Cortex of kidney (tissue), 1 donor: ENCODE measurements at places on chromosomes 4 and X.

- DNase-seq: no peak
Measured at GRCh38 chr4:2332201-2332975, 70.5 kb upstream of the MXD4 start.

DNA sequence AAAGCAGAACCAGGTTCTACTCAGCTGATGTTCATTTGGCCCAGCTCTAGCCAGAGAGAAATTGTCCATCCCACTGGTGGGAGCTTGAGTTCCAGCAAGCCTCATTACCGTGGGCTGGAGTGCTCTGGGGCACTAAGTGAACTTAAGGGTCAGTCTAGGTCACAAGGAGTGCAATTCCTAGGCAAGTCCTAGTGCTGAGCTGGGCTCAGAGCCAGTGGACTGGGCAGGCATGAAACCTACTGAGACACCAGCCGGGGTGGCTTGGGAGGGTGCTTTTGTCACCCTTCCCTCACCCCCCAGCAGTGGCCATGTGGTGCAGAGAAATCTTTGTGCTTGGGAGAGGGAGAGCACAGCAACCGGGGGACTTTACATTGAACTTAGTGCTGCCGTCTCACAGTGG lies 39.4 kb downstream of the GSX2 start:
- no peak for DNase-seq

DNA sequence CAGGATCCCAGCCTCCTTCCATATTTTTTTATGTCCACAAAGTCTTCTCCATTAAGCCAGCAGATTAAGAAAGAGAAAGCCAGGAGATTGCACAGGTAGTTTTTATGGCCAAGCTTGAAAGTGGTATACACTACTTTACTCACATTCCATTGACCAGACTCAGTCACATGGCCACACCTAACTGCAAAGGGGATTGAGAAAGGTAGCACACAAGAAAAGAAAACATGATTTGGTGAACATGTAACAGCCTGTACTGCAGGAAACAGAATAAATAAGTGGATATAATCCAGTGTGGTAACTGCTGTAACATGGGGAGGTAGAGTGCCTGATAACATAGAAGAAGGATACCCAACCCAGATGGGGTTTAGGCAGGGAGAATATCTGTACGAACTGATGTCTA lies 43.9 kb downstream of the HOPX start:
- DNase-seq: no peak

- DNase-seq: no peak
Measured at GRCh38 chr4:48654015-48654664, 125.9 kb downstream of the FRYL start.

- no peak for DNase-seq
Measured at GRCh38 chrX:30690330-30690729, 37.1 kb downstream of the GK start.

DNA sequence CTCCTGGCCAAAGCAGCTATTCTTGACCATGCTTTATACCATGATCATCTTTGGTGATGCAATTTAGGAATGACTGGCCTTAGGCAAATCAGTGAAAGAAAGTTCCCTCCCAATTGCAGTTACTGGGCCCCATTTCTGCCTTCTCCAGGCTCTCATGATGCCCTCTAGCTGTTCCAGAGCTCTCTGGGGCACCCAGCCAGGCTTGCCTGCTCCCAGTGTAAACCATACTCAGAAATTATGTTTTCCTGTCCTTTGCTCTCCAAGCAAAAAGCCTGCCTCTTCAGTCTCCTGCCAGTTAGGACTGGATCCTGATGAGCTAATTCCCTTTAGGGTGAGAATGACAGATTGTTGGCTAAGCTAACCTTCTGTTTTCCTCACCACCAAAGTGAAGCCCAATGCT lies 85.3 kb upstream of the RBPJ start:
- no peak for DNase-seq

DNA sequence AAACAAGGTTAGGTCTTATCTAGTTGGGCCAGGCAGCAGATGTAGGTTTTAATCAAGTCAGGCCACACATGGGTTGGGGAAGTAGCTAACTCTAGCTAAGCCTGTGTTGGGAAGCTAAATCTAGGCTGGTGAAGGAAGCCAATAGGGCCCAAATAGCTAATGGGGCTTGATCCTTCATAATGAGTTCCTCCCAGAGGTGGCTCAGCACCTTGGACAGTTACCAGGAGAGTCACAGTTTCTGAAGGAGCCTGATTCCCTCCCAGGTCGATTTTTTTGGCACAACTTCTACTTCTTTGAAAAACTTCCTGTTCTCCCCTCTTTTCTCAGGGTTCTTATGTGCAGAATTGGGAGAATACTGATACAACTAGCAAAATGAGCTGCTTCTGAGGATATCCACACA lies 242.5 kb upstream of the PRPS2 start:
- no peak for DNase-seq

GRCh38 chr4:90183254-90183653 lies 56.1 kb downstream of the CCSER1 start:
- DNase-seq: no peak

DNA sequence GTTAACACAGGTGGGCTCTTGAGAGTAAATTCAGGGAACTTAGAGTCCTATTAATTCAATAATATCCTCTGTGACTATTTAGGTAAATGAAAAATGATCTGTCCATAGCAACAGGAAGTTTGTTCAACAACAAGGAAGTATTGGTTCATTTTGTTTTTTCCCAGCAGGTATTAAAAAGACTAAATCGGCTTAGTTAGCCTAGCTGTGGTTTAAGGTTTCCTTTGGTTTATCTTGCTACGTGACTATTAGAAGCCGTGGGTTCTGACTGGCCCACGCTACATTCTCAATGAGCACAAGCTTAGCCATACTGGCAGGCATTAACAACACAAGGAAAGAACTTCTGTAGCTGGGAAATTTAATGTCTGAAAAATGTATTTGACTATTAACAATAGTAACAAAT lies 168.8 kb upstream of the HS3ST1 start:
- DNase-seq: no peak

DNA sequence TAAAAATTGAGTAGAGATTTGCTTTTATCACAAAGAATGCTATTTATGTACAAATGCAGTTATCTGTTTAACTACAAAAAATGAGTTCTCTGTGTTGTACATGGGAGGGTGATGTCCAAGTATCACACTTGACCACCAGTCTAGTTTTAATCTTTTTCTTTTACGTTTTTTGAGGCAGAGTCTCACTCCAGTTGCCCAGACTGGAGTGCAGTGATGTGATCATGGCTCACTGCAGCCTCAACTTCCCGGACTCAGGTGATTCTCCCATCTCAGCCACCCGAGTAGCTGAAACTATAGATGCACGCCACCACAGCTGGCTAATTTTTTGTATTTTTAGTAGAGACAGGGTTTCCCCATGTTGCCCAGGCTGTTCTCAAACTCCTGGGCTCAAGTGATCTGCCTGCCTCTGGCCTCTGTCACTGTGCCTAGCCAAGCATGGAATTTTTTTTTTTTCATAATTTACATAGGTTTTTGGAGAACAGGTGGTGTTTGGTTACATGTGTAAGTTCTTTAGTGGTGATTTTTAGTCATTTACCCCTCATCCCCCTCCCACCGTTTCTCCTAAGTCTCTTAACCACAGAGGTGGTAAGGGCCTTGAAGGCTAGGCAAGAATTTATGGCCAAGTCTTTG lies 47.9 kb upstream of the RPA4 start:
- DNase-seq: no peak

DNA sequence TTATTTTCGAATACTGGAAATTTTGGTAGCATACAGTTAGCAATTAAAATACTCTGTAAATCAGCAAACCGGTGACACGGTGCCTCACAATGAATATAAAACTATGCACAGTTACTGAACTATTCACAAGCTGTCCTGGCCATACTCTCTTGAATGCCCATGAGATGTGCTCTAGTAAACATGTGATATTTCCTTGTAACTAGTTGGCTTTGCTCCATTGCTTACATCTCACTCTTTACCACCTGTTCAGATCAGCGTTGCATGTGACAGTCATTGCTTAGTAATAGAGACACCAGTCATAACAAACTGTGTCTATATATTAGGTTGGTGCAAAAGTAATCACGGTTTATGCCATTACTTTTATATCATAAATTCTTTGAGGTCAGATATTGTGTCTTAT lies 897.9 kb upstream of the FTHL17 start:
- no peak for DNase-seq

DNA sequence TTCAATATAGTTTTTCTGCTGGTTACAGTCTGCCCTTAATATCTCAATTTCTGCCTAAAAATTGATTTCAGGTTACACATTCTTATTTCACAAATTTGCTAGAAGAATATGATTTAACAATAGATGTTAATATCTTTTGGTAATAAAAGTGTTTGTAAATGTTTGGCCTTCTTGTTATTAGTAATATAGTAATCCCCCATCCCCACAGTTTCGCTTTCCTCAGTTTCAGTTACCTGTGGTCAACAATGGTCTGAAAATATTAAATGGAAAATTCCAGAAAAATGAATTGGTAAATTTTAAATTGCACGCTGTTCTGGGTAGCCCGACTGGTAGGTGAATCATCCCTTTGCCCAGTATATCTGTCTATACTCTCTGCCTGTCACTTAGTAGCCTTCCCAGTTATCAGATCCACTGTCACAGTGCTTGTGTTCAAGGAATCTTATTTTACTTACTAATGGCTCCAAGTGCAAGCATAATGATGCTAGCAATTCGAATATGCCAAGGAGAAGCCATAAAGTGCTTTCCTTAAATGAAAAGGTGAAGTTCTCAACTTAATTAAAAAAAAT lies 3.5 kb upstream of the BMP2K start:
- DNase-seq: no peak
